Sciatic nerve (tissue), 2 donors: ENCODE measurements at places on chromosomes 5 and 9.

GRCh38 chr5:8675182-8675581 is 806.2 kb downstream of the MTRR start:
- DNase-seq = no peak

GRCh38 chr9:132849185-132849706 is 28.8 kb downstream of the AK8 start:
- DNase-seq = no peak

- DNase-seq = no peak
Observed at GRCh38 chr9:126883636-126884035, 23.2 kb downstream of the ZBTB34 start.

DNA sequence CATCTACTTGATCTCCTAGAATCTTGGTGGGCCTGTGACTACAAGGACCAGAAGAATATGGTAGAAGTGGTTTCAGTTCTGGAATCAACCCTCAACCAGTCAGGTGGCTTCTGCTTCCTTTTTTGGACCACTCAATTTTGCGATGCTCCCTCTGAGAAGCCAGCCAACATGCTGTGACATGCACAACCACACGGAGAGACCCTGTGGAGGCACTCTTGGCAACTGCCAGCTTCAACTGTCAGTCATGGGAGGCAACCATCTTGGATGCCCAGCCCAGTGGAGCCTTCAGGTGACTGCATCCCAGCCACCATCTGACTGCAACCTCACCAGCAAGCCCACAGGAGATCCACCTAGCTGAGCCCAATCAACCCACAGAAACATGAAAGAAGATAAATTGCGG is 137.3 kb downstream of the FAM114A2 start:
- no peak for DNase-seq

- DNase-seq = no peak
Observed at GRCh38 chr9:125739436-125739835, 7.7 kb upstream of the PBX3 start.

DNA sequence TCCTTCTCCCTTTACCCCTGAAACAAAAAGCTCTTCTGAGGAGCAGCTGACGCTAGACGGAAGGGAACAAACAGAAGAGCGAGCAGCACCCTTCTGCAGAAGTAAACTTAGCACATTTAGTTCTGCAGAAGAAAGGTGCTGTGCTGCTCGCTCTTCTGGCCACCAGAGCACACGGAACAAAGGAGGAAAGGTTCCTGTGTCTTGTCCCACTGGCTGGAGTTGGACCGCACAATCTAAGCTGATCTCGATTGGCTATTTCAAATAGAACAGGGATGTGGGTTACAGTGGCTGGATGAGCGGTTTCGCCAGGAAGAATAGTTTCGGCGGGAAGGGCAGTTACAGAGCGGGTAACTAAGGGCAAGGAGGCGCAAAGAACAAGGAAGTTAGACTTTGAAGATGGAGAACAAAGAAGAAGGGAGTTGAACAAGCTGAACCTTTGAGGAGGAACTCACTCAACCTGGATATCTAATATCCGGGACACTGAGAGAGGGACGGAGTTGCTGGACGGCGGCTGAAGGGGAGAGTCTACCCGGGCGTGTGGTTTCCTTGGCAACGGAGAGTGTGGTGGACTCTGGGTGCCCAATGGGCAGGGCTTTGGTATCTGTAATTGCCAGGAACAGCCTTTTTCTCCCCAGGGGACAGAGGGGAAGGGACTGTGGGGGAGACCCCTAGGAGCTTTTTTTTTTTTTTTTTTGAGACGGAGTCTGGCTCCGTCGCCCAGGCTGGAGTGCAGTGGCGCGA is 7.1 kb downstream of the GTF3C5 start:
- no peak for DNase-seq

DNA sequence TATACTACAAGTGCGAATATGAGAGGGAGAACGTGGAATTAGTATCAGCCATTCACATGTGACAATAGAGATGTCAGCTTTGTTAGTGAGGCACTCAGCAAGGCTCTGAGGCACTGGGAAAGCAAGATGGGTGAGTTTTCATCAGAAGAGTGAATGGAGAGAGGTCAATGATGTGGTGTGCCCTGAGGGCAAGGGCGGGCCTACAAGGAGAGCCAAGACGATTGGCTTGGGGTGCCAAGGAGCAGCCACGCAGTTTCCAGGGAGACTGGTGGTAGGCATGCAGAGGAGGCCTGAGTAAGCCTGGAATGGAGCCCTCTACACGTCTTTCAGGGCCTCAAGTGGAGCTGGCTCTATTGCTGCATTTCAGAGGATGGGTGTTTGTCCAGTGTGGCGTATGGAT is 24.7 kb downstream of the BTF3 start:
- DNase-seq = no peak

DNA sequence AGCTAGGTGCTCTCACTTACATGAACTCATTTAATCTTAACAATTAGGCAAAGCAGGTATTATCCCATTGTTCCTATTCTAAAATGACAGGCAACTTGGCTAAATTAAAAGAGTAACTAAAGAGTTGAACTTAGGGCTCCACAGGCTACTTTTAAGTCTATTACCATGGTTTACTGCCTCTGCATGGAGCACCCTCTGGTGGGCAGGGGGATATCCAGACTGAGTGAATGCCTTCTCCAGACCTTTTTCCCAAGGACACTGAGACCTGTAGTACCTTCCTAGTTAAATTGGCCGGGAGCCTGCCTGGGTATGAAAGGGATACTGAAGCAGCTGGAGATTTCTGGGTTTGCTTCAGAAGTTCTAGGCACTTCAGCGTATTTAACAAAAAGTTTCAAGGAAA is 238.1 kb downstream of the ELAVL2 start:
- DNase-seq = no peak

- DNase-seq = no peak
Observed at GRCh38 chr5:42772265-42772993, 15.8 kb downstream of the CCDC152 start.

GRCh38 chr5:32769711-32770110 is 58.6 kb downstream of the NPR3 start:
- DNase-seq = no peak
